ENCODE measurements at places on chromosomes 2 and 18.

- DNase-seq: no peak
- peaks cover 24% of the 10 kb centered on the region for H3K4me1 ChIP-seq
- H3K4me3 ChIP-seq: peak overlapping the region; percentile 98
Observed at GRCh38 chr2:206084870-206085741, 868 bp downstream of the INO80D start.

DNA sequence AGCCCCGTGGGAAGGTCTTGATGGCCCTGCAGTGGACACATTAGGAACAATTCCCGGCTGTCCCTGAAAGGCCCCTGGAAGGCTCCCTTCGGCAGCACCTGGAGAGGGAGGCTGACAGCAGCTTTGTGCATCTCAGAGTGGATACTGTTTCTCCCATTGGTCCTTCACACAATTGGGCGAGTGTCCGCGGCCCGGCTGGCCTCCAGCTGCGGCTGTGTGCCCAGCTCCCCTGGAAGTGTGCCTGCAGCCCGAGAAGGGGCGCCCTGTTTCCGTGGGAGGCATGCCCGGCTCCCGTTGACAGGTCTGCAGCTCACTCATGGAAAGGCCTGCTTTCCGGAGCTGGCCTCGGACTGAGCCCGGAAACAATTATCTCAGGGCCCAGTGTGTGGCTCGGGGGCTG is 103.7 kb downstream of the LPIN1 start:
- DNase-seq: no peak
- no peaks in the 10 kb centered on the region for H3K4me1 ChIP-seq
- H3K4me3 ChIP-seq: no peak overlapping the region
- H3K27me3 ChIP-seq: peaks cover 16% of the 10 kb centered on the region
- no peak overlapping the region for H3K27ac ChIP-seq

GRCh38 chr2:5070257-5070656 is 621.9 kb upstream of the SOX11 start:
- H3K4me3 ChIP-seq: no peak overlapping the region
- no peaks in the 10 kb centered on the region for H3K36me3 ChIP-seq
- DNase-seq: no peak
- no peak overlapping the region for H3K27ac ChIP-seq

- no peak overlapping the region for H3K4me3 ChIP-seq
- no peaks in the 10 kb centered on the region for H3K36me3 ChIP-seq
- H3K27me3 ChIP-seq: peaks cover 4% of the 10 kb centered on the region
- peak overlapping the region; percentile 91 for H3K27ac ChIP-seq
- peaks cover 32% of the 10 kb centered on the region for H3K4me1 ChIP-seq
Observed at GRCh38 chr2:133841900-133842299, 273.6 kb upstream of the NCKAP5 start.

GRCh38 chr18:42038936-42039335 is 83.9 kb downstream of the PIK3C3 start:
- no peak for DNase-seq
- H3K4me3 ChIP-seq: no peak overlapping the region
- peaks cover 17% of the 10 kb centered on the region for H3K36me3 ChIP-seq
- peaks cover 21% of the 10 kb centered on the region for H3K4me1 ChIP-seq

All from chondrocyte (in vitro differentiated cells).